ENCODE measurements at places on chromosomes 11 and 22. TPM values are rescaled to one million over a fixed set of nuclear protein-coding genes. Genes with fewer than 3 reads are reported as not detected.

The POTEH gene
- polyA plus RNA-seq = not detected

The RTN4RL2 gene
- polyA plus RNA-seq = 0.20 TPM

The MPPED2 gene
- polyA plus RNA-seq = 0.58 TPM

The SYT7 gene
- polyA plus RNA-seq = 1.3 TPM

The PLA2G3 gene
- polyA plus RNA-seq = 5.3 TPM

The SGSM1 gene
- 0.16 TPM for polyA plus RNA-seq

The CRYBA4 gene
- polyA plus RNA-seq = not detected

The MYRF gene
- 0.18 TPM for polyA plus RNA-seq

The RIN1 gene
- polyA plus RNA-seq = 27.3 TPM

The API5 gene
- 20.7 TPM for polyA plus RNA-seq

The KDELR3 gene
- polyA plus RNA-seq = 1.0 TPM

The PDGFB gene
- polyA plus RNA-seq = 1.2 TPM

The BAIAP2L2 gene
- 34.5 TPM for polyA plus RNA-seq

The CABP7 gene
- 0.04 TPM for polyA plus RNA-seq

The MS4A4A gene
- polyA plus RNA-seq = 1.3 TPM

The MFNG gene
- 2.6 TPM for polyA plus RNA-seq

The KCNJ5 gene
- 0.27 TPM for polyA plus RNA-seq

The DRD2 gene
- 0.05 TPM for polyA plus RNA-seq

The ZFTA gene
- 2.6 TPM for polyA plus RNA-seq

The HEPN1 gene
- polyA plus RNA-seq = not detected

The RGL4 gene
- polyA plus RNA-seq = 0.73 TPM

The BET1L gene
- polyA plus RNA-seq = 18.0 TPM
